Left ventricle myocardium superior (tissue), 1 donor: ENCODE measurements at places on chromosomes 16 and 17. TPM values are rescaled to one million over a fixed set of nuclear protein-coding genes. Genes with fewer than 3 reads are reported as not detected.

The GSE1 gene
- 40.4 TPM for total RNA-seq

The LAT gene
- total RNA-seq: 1.6 TPM

GRCh38 chr16:89506791-89507191 is 1.4 kb upstream of the SPG7 start:
- DNase-seq: no peak

DNA sequence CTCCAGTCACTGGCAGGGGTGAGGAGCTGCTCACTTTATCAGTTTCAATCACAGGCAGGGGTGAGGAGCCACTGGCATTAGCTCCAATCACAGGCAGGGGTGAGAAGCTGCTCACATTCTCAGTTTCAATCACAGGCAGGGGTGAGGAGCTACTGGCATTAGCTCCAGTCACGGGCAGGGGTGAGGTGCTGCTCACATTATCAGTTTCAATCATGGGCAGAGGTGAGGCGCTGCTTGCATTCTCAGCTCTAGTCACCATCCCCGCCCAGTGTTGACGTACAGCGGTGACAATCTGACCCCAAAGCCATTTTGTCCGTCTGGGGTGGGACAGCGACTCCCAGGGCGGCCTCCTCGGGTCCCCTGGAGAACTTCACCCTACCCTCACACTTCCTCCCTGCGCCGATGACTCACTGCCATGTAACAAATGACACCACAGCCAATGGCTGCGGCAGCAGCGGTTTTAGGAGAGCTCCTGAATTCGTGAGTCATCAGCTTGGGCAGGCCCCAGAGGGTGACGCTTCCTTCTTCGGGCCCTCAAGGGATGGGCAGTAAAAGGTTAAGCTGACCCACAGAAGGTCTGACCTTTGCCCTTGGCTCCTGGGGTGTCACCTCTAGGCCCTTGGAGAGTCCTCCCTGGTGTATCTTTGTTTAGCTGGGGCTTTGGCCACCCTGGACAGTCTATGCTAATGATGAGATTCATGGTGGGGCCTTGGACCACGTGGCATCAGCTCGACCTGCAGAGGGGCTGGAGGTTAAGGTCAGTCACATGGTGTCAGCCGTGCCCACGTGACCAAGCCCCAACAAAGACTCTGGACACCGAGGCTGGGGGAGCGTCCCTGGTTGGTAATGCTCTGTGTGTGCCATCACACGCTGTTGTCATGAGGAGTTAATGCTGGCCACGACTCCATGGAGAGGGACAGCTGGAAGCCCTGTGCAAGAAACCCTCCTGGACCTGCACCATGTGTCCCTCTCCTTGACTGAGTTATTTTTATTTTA is 171.7 kb downstream of the C16orf95 start:
- no peak for DNase-seq

DNA sequence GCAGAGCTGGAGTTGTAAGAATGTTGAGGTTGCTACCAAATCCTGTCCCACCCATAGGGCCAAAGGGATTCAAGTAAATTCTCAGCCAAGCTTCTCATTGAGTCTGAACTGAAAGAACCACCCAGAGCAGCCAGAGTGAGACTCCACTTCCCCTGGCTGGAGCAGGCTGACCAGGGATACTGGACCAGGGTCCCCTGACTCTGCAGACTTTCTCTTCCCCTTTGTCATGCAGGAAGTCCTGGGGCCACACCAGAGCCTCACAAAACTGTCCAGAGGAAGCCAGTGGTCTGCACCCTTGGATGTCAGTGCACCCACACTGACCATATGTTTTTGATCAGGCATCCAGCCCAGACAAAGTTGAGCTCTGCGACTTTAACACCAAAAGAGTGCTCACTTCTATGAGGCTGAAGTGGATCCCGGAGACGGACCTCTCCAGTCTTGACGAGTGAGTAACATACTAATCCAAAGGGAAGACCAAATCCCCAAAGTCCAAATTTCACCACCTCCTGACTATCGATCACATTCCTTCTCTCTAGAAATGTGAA is 4.1 kb downstream of the NXN start:
- no peak for DNase-seq

- no peak for DNase-seq
Observed at GRCh38 chr17:72714357-72714966, 378.0 kb downstream of the SLC39A11 start.

DNA sequence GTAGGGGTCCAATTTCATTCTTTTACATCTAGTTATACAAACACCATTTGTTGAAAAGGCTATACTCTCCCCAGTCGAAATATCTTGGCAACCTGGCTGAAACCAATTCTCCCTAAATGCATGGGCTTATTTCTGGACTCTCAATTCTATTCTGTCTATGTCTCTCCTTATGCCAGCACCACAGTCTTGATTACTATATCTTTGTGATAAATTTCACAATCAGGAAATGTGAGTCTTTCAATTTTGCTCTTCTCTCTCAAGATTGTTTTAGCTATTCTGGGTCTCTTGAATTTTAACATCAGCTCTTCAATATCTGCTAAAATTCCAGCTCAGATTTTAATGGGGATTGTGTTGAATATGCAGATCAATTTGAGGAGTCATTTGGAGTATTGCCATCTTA is 5.9 kb upstream of the TRIM25 start:
- DNase-seq: no peak
